ENCODE measurements at places on chromosomes 5 and 9.

- DNase-seq = no peak
Observed at GRCh38 chr5:72815580-72816283, 729 bp upstream of the TNPO1 start.

DNA sequence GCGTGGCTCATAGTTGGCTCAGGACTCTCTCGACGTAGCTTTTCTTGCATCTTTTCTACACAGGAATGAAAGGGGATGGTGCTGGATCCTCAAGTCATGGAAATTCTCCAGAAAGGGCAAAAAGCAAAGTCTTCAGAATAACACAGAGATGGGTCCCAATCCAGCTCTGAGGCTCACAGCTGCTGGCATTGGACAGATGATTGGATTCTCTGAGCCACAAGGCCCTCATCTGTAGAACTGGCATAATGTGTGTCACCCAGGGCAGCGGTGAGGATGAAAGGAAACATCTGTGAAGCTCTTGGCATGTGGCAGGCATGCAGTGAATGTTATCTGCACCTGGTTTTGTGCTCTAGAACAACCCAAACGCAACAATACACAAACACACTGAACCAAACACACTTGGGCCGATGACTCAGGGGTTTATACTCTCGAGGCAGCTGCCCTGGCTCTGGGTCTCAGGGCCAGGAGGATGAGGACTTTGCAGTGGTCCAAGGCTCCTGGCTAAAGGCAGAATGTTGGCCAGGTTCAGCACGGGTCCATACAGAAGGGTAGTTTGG is 64.0 kb upstream of the UBTD2 start:
- no peak for DNase-seq

DNA sequence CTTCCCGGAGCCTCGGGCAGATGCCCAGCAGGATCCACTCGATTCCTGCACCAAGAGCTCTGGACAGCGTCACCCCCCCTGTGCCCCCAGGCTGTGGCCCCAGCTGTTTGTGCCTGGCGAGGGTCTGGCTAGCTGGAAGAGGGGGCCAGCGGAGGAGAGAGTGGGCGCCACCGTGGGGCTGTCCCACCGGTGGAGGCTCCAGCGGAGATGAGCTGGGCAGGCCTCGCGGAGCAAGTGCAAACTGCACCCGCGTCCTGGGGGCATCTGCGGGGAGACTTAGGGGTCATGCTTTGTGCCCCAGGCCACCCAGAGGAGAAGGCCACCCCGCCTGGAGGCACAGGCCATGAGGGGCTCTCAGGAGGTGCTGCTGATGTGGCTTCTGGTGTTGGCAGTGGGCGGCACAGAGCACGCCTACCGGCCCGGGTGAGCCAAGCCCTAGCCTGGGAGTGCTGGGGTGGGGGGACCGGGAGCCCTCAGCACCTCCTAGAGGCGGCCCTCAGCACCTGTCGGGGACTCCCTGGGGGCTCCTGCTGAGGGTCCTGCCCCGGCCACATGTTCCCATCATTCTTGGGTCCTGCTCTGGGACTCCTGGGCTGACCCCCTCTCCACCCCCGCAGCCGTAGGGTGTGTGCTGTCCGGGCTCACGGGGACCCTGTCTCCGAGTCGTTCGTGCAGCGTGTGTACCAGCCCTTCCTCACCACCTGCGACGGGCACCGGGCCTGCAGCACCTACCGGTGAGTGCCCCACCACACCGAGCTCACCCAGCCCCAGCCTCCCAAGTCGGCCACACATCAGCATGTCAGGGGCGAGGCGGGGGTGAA is 5.4 kb downstream of the EGFL7 start:
- no peak for DNase-seq

- no peak for DNase-seq
Observed at GRCh38 chr5:72557167-72558045, 50.2 kb upstream of the ZNF366 start.

DNA sequence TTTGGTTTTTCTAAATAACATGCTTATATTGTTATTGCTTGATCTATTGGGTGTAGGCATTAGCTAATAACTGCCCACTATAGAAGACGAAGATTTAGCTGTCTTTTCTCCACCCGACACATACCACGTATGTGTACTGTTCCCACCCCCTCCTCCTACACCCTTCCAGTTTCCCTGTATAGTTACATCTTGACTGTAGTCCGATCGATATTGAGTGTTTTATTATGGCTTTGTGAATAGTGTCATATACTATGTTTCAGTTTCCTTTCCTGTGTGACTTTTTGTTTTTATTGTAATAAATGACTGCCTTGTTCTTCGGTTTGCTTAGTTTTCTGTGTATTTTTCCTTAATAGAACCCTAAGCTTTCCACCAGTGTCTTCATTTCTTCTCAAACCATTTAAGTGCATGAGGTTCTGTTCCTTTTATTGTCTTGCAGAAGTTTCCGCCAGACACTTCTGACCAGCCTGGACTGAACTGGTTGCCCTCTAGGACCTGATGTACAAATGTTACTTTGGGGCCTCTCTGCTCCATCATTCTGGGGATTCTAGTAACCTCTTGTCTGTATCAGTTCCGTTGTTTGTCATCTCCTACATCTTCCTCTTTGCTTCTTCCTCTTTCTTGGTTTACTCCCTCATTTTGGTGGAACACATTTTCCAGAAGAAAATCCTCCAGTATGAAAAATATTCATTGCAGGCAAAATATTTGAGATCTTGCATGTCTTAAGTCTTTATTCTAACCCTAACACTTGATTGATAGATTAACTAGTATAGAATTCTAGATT is 61.8 kb downstream of the PRKACG start:
- no peak for DNase-seq

- no peak for DNase-seq
Observed at GRCh38 chr5:124669956-124670721, 76.3 kb downstream of the ZNF608 start.

DNA sequence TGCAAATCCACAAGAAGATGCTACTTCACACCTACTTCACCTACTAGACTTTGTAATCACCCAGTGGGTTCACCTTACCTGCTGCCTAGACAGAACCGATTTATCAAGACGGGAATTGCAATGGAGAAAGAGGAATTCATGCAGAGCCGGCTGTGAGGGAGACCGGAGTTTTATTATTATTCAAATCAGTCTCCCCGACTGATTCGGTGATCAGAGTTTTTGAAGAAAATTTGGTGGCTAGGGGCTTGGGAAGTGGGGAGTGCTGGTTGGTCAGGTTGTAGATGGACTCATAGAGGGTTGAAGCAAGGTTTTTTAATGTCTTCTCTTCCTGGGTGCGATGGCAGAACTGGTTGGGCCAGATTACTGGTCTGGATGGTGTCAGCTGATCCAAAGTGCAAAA is 23.4 kb downstream of the SFXN1 start:
- DNase-seq = no peak

DNA sequence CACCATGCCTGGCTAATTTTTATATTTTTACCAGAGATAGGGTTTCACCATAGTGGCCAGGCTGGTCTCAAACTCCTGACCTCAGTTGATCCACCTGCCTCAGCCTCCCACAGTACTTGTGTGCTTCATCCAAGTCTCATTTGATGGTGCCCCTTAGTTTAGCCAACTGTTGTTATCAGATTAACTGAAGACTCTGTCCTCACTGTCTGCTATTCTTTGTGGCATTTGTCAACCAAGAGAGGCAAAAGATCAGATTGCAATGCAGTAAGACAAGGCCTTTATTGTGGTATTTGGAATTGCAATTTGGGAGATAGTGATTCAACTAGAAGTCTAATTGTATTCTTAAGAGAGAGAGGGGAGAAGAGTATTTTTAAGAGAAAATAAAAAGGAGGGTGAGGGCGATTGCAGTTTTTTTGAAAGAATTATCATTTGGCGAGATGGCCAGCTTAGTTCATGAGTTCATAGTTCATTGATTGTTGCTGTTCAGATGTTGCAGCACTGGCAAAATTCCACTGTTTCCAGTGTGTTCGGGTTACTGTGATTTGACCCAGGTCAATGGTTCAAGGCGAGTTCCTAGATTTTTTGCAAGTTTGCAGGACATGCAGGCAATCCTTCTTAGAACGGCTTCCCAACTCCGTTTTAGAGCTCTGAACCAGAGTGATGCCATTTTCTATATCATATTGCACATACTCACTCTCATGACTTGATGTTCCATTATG is 1156.9 kb downstream of the CDH9 start:
- no peak for DNase-seq

- DNase-seq = no peak
Observed at GRCh38 chr9:98861781-98862504, 54.5 kb downstream of the GALNT12 start.

DNA sequence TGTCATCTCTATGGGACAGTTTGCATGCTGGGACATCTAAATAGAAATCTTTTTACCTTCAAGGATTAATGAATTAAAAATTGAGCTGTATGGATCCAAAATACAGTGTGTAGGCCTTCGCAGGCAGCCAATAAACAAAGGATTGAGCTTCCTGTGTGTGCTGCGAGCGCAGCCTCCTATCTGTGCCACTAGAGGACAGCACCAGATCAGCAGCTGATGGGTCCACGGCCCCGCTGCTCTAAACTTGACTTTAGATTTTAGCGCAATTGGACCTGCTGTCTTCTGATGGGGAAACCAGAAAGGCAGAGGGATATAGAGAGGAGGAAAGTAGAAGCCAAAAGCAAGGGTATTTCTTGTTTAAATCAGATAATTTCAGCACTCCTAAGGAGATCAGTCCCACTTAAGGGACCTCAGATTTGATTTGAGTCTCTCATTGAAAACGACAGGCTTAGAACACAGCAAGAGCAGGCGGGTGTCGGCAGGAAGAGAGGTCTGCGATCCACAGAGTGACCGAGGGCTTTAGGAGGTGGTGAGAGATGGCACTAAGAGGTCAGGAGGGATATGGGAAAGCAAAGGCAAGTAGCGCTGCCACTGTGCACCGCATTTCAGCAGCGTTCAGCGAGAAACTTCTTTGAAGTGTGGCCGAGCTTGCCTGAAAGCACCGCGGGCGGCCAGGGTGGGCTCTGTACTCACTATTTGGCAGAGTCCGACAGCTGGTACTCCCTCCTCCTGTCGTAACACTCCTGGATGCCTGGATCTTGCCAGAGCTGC is 214.3 kb downstream of the GNA14 start:
- no peak for DNase-seq

DNA sequence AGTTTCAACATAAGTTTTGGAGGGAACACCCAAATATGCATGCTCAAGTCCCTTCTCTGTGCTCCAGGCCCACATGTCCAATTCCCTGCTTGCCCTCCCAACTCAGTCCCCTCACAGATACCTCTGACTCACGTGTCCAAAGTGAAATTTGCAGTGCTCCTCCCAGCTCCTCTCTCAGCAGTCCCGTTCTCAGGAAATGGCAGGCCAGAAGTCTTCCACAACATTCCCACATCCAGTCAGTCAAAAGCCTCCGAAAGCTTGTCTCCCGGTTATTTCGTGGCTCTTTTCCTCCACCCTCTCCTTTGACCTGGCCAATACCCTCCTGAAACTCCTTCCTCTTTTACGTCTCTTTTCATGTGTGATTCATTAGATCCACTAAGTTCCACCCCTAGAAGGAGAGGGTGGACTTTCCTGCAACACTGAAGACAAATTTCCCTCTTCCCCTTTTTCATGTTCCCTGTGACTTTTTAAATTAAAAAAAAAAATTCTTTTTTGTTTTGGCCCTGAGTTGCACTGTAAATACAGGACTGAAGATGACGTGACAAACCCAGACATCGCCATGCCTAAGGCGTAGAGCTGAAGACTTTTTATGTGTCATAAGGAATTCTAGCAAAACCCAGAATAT is 12.8 kb upstream of the MGAT1 start:
- no peak for DNase-seq

DNA sequence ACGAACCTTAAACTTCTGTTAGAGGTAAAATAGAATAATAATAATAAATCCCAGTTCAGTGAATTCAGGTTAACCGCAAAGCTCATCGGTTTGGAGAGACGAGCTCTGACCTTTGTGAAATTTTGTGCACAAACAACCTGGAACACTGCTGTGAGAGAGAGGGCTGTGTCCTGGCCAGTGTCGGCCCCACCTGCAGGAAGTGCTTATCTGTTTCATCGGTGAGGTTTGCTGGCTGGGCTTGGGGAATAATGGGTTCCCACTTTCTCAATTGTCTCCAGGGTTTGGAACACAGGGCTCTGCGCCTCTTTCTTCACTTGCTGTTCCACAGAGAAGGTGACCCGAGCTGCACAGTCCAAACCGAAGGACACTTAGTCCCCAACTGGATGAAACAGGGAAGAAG is 19.3 kb upstream of the CLPTM1L start:
- DNase-seq = no peak

DNA sequence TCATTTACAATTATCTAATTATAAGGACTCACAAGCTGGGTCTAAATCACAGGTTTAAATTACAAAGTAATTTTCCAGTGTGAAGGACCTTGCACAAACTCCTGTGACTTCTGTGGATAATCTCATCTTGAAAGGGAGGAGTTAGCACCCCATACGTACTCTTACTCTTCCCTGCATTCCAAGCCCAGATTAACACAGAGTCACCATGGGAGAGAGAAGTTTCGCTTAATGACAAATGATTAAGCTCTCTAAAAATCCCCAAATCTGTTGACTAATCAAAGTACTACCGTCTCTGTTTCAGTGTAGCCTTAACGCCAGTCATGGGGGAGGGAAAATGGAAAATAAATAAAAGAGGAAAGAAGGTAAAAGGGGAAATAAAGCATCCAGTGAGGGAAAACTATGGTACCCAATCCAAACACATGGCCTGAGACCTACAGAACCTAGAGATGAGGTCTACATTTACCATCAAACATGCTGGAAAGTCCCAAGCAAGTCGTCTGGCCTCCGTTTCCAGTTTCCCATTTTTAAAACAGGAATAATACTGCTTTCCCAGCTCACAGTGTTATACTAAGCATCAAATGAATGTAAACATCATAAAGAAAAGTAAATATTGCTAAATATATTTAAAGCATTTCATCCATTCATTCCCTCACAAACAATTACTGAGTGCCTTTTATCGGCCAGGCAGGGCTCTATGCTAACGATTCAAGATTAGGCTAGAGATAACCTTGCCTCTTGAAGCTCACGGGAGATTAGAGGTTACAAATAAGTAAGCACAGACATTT is 63.2 kb downstream of the PCA3 start:
- DNase-seq = no peak

DNA sequence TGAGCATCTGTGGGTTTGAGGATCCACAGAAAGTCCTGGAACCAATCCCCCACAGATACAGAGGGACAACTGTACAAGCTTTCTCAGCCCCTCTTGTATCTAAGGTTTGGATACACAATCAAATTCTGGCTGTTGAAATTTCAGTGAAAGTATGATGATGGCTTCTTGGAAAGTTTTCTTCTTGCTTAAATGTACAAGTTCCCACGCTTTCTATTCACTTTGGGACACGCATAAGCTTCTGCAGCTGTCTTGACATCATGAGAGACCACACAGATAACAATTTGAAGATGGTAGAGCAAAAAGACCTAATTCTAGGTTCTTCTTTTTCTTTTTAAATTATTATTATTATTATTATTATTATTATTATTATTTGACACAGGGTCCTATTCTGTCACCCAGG is 31.6 kb upstream of the ARL15 start:
- no peak for DNase-seq

- DNase-seq = no peak
Observed at GRCh38 chr9:14993061-14993800, 83.0 kb upstream of the FREM1 start.

GRCh38 chr5:179333796-179334761 is 11.2 kb downstream of the ADAMTS2 start:
- DNase-seq = no peak

GRCh38 chr5:180018347-180019060 is 53.1 kb downstream of the RNF130 start:
- DNase-seq = no peak
